ENCODE measurements at places on chromosomes 7 and 10. TPM values are rescaled to one million over a fixed set of nuclear protein-coding genes. Genes with fewer than 3 reads are reported as not detected.
A peak's percentile ranks its signal among the peaks of the same experiment; 100 is the strongest.

DNA sequence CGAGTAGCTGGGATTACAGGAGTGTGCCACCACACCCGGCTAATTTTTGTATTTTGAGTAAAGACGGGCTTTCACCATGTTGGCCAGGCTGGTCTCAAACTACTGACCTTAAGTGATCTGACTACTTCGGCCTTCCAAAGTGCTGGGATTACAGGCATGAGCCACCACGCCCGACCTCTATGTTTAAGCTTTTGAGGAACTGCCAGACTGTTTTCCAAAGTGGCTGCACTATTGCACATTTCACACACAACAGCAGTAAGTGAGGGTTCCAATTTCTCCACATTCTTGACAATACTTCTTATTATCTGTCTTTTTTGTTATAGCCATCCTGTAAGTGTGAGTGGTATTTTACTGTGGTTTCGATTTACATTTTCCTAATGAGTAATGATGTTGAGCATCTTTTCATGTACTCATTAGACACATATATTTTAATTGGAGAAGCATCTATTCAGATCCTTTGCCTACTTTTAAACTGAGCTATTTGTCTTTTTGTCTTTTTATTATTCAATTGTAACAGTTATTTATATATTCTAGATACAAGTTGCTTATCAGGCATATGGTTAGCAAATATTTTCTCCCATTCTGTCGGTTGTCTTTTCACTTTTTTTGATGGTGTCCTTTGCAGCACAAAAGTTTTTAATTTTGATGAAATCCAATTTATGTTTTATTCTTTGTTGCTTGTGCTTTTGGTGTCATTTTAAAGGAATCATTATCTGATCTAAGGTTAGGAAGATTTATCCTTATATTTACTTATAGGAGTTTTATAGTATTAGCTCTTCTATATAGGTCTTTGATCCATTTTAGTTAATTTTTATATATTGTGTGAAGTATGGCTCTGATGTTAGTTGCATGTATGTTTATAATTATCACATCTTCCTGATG, 12.8 kb upstream of the IRF5 start:
- peak; percentile 14 for DNase-seq

GRCh38 chr7:96061009-96061408, 260.9 kb downstream of the SLC25A13 start:
- no peak for DNase-seq

DNA sequence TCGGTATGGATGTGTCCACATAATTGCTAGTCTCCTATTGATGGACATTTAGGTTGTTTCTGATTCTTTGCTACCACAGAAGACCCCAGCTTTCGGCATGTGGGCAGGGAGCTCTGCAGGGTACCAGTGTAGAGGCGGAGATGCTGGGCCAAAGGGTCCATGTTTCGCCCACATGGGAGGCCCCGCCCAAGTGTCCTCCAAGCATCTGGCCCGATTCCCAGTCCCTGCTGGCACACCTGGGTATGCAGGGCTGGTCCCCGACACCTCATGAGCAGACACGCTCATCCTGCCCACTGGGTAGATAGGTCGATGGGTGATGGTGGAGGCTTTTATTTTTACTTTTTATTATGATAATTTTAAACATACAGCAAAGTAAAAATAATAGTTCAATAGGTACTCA, 19.4 kb upstream of the TBRG4 start:
- DNase-seq, result peak; percentile 76

DNA sequence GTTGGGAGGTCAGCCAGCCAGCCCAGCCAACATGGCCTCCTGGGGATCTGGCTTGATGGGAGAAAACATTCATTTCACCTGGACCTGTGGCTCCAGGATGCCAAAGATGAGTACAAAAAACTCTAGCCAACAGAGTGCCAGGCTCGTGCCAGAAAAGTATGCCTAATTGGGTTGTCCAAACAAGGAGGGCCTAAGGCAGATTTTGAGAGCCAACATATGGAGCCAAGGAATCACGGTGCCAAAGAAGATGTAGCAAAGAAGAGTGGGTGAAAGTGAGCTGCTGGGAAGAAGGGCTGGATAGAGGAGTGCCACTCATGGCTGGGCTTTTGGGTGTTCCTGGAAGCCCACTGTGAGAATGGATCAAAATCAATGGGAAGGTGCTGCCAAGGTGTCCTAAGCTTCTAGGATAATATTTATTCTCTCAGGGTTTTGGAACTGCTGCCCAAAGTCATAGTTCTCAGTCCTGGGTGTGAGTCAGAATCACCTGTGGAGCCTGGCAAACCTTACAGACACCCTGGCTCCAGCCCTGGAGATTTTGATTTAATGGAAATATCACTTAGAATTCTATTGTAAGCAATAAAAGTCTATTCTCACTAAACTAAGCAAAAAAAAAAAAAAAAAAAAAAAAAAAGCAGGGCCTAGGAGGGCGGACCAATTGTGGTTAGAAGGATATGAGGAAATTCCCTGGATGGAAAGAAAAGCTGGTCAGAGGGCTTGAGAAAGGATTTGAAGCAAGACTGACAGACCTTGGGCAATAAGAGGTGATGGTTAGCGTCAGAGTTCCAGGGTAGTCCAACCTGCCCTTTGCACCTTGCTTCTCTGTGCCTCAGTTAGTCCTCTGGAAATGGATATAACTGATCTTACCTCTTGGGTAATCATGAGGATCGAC, 182.2 kb upstream of the PRR15 start:
- no peak for DNase-seq

DNA sequence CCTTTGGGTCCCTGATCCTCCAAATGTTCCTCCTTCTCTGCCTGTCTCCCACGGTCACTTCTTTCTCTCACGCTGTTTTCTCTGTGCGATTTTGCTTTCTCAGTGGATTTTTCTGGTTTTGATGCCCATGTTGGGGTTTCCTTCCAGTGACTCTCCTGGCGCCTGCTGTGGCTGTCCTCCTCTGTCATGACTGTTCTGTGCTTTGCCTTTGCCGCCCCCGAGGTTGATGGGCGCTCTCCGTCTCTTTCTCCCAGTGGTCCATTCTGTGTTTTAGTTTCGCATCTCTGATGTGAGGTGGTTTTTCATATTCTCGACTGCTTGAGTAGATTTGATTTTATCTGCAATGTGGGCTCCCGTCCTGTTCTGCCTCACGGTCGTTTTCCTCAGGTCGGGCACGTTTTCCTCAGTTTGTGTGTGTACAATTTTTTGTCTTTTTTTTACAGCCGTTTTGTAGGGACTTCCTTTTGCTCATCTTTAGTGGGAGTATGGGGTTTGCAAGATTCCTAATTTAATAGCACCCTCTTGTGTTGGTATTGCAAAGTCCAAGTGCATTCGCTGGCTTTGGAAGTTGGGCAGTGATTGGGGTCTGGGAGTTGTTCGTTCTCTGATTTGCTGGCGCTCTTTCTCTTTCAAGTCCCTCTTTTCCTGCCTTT, 100.0 kb downstream of the INPP5A start:
- DNase-seq, result no peak

The OPN1SW gene
- not detected for total RNA-seq

The GNGT1 gene
- total RNA-seq, result not detected

The KIF5B gene
- 225 TPM for total RNA-seq
